ENCODE measurements at places on chromosomes 13 and 19. TPM values are rescaled to one million over a fixed set of nuclear protein-coding genes. Genes with fewer than 3 reads are reported as not detected.

ZNF544 gene
- 49.1 TPM for total RNA-seq

SLC7A10 gene
- not detected for total RNA-seq

ZNF730 gene
- 0.37 TPM for total RNA-seq

ZNF793 gene
- total RNA-seq: 0.66 TPM

CEACAM4 gene
- total RNA-seq: not detected

PLK5 gene
- total RNA-seq: not detected

PABPC3 gene
- 0.39 TPM for total RNA-seq

LGALS7 gene
- not detected for total RNA-seq

GRCh38 chr19:41376241-41376997 is at the start of gene TMEM91:
Gene TMEM91, plus strand, starts transcription at chr19:41376533. Its CDS starts 1,777 bp downstream, at chr19:41378310.
- no peaks in the 10 kb centered on the region for H3K27me3 ChIP-seq
- DNase-seq: no peak
- peaks cover 13% of the 10 kb centered on the region for H3K4me1 ChIP-seq
- H3K36me3 ChIP-seq: peaks cover 5% of the 10 kb centered on the region
- peak within 1 kb of the TSS; percentile 77 for H3K4me3 ChIP-seq

GRCh38 chr13:75217949-75218348 is 264.0 kb downstream of the TBC1D4 start:
- H3K4me3 ChIP-seq: no peak overlapping the region
- peaks cover 6% of the 10 kb centered on the region for H3K4me1 ChIP-seq
- peaks cover 48% of the 10 kb centered on the region for H3K27me3 ChIP-seq
- H3K27ac ChIP-seq: no peak overlapping the region
- H3K36me3 ChIP-seq: no peaks in the 10 kb centered on the region

DNA sequence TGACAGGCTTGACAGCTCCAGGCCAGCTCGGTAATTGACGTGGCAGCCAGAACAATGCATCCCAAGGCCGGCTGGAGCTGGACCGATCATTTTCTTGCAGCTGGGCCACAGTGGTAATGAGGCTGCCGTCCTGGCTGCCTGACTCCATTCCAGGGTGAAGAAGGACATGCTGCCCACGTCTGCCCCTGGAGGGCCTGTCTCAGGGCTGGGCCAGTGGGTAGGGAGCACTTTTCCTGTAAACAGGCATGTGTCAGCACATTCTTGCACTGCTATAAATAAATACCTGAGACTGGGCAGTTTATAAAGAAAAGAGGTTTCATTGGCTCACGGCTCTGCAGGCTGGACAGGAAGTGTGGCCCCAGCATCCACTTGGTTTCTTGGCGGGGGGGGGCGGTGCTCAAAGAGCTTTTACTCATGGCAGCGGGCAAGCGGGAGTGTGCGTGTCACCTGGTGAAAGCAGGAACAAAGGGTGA is 38.1 kb upstream of the KCTD15 start:
- DNase-seq: no peak
- no peaks in the 10 kb centered on the region for H3K27me3 ChIP-seq
- no peak overlapping the region for H3K4me3 ChIP-seq
- no peaks in the 10 kb centered on the region for H3K4me1 ChIP-seq
- no peaks in the 10 kb centered on the region for H3K36me3 ChIP-seq

- no peak overlapping the region for H3K4me3 ChIP-seq
- no peaks in the 10 kb centered on the region for H3K4me1 ChIP-seq
- H3K27ac ChIP-seq: no peak overlapping the region
- DNase-seq: no peak
Observed at GRCh38 chr19:29450306-29450705, 75.5 kb upstream of the VSTM2B start.

DNA sequence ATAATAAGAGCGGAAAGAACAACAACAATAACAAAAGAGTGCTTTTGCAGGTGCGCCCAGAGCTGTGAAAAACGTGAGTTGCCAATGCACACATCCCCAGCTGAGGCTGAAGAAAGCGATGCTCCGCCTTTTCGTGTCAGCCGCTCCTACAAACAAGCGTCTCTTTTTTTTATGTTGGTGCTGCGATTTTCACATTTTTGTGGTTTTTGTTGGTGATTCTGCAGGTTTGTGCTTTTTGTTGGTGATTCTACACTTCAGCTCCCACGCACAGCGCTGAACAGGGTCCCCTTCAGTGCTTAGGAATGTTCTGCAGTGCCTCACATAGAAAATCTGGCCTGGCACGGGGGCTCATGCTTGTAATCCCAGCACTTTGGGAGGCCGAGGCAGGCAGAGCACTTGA is 7.3 kb upstream of the SBK3 start:
- H3K4me1 ChIP-seq: no peaks in the 10 kb centered on the region
- peaks cover 2% of the 10 kb centered on the region for H3K27me3 ChIP-seq
- no peak for DNase-seq
- no peak overlapping the region for H3K4me3 ChIP-seq
- no peaks in the 10 kb centered on the region for H3K36me3 ChIP-seq

DNA sequence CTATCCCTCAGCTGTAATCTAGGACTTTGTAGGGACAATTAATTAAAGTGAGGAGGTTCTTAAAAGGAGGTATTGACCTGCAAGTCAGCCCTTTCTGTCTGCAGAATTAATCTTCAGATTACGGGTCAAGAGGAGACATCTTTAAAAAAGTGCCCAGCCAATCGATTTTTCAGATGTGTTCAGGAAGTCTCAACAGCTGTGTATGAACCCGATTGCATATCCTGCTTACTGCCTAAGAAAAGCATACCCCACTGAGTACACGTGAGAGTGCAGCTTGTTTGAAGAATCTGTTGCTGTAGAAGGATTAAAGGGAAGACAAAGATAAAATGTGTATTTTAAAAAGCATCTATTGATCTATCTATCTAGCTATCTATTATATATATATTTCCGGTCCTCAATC is 1194.5 kb downstream of the UQCRFS1 start:
- DNase-seq: no peak
- H3K4me1 ChIP-seq: no peaks in the 10 kb centered on the region
- H3K27me3 ChIP-seq: no peaks in the 10 kb centered on the region
- H3K4me3 ChIP-seq: no peak overlapping the region
- H3K36me3 ChIP-seq: no peaks in the 10 kb centered on the region

GRCh38 chr19:58450856-58451357 is 515 bp upstream of the ZNF324B start:
- no peak overlapping the region for H3K27ac ChIP-seq
- H3K36me3 ChIP-seq: peaks cover 19% of the 10 kb centered on the region
- H3K27me3 ChIP-seq: peaks cover 3% of the 10 kb centered on the region
- no peak for DNase-seq
- H3K4me3 ChIP-seq: peak overlapping the region; percentile 75

DNA sequence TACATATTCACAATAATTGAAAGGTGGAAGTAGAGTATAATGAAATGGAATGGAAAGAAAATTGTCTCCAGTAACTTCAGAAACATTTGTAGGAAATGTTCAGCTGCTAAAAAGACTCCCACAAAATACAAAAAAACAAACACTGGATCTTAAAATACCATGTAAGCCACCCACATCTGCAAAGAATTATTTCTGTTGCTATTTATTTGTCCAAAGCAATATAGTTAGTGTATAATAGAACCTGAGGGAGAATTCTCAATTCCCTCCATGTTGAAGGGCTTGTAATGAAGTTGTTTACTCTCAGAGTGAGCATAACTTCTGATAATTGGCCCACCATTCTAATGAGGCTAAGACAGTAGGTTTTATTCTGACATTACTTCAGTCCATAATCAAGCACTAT is 37.4 kb upstream of the KLF12 start:
- H3K4me3 ChIP-seq: no peak overlapping the region
- DNase-seq: no peak
- no peaks in the 10 kb centered on the region for H3K36me3 ChIP-seq
- H3K27ac ChIP-seq: no peak overlapping the region

- H3K27me3 ChIP-seq: peaks cover 3% of the 10 kb centered on the region
- peaks cover 12% of the 10 kb centered on the region for H3K36me3 ChIP-seq
- no peak overlapping the region for H3K27ac ChIP-seq
- peaks cover 4% of the 10 kb centered on the region for H3K4me1 ChIP-seq
- no peak overlapping the region for H3K4me3 ChIP-seq
Observed at GRCh38 chr19:50053119-50053518, 27.3 kb downstream of the ZNF473 start.

DNA sequence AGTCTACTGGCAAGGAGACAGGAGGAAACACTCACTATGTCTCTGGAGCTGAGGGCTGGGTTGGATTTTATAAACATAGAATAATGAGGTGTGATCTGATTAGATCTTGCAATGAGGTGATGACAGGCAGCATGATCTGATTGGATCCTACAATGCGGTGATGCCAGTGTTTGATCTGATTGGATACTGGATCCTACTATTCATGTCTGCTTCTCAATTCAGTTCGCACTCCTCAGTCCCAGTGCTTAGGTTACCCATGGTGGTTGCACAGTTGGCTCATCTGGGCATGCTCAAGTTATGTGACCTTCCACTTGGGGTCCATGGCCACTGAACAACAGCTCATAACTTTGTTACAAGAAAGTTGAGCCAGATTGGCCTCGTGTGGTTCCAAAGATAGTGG is 469.5 kb downstream of the TSHZ3 start:
- no peaks in the 10 kb centered on the region for H3K36me3 ChIP-seq
- no peaks in the 10 kb centered on the region for H3K4me1 ChIP-seq
- H3K27ac ChIP-seq: no peak overlapping the region
- no peak for DNase-seq

GRCh38 chr19:801861-802497 is 4.7 kb downstream of the PTBP1 start:
- no peak for DNase-seq
- peaks cover 18% of the 10 kb centered on the region for H3K4me1 ChIP-seq
- H3K27ac ChIP-seq: no peak overlapping the region
- peak overlapping the region; percentile 45 for H3K4me3 ChIP-seq

DNA sequence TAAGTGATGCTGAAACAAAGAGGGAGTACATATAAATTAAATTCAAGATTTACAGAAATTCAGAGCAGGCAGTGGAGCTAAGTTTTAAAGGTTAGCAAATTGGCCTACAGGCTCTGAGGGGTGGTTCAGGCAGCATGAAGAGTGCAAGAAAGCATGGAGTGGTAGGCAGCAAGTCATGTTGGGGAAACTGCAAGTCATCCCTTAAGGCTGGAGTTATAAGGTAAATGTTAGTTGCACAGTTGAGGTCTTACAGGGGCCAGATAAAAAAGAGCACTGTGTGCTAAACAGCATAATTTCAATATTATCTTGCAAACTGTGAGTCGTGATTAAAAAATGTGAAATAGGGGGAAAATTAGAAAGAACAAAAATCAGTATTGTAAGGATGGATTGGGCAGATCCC is 106.2 kb downstream of the VWA8 start:
- H3K36me3 ChIP-seq: peaks cover 24% of the 10 kb centered on the region
- H3K27ac ChIP-seq: no peak overlapping the region
- no peaks in the 10 kb centered on the region for H3K4me1 ChIP-seq
- no peaks in the 10 kb centered on the region for H3K27me3 ChIP-seq
- H3K4me3 ChIP-seq: no peak overlapping the region

DNA sequence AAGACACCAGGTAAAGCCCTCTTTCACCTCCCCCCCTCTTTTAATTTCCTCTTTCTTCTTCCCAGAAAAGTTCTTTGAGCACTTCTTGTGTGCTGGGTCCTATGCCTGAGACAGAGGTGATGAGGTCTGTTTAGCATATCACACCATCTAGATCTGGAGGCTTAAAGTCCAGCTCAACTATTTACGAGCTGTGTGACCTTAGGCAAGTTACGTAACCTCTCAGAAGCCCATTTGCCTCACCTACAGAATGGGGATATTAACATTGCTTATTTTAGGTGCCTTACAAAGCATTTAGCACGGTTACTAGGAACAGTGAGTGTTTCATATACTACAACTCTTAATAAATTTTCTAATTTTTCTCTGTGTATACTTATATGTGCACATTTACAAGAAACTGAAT is 47.7 kb downstream of the ADGRE1 start:
- H3K36me3 ChIP-seq: peaks cover 6% of the 10 kb centered on the region
- no peaks in the 10 kb centered on the region for H3K4me1 ChIP-seq
- no peaks in the 10 kb centered on the region for H3K27me3 ChIP-seq
- H3K4me3 ChIP-seq: no peak overlapping the region
- no peak overlapping the region for H3K27ac ChIP-seq
- DNase-seq: no peak

- no peak for DNase-seq
- H3K4me1 ChIP-seq: peaks cover 22% of the 10 kb centered on the region
- H3K36me3 ChIP-seq: no peaks in the 10 kb centered on the region
- H3K4me3 ChIP-seq: no peak overlapping the region
- no peak overlapping the region for H3K27ac ChIP-seq
- peaks cover 34% of the 10 kb centered on the region for H3K27me3 ChIP-seq
Observed at GRCh38 chr19:48490981-48491792, 20.4 kb downstream of the LMTK3 start.

- H3K27ac ChIP-seq: no peak overlapping the region
- no peak for DNase-seq
- H3K4me1 ChIP-seq: no peaks in the 10 kb centered on the region
- H3K27me3 ChIP-seq: no peaks in the 10 kb centered on the region
Observed at GRCh38 chr13:23007426-23007825, 173.4 kb upstream of the SGCG start.

DNA sequence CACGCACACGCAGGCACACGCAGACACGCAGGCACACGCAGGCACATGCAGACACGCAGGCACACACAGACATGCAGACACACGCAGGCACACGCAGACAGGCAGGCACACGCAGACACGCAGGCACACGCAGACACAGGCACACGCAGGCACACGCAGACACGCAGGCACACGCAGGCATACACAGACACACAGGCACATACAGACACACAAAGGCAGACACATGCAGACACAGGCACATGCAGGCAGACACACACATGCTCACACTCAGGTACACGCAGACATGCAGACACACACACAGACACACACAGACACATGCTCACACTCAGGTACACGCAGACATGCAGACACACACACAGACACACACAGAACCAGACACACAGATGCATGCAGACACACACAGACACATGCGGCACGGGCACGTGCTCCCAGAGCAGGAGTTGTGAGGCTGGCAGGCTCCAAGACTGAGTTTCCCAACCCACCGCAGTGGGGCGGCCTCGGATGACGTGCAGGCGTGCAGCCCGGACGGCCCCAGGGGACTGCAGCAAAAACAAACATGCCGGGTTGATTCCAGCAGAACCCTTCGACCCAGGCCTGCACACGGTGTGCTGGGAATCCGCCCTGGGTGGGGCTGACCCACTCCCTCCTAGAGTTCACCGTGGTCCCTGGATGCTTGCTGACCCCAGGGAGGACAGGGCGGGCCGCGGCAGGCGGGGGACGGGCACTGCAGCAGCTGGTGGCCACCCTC is 100.0 kb downstream of the GADD45B start:
- H3K4me1 ChIP-seq: peaks cover 3% of the 10 kb centered on the region
- H3K36me3 ChIP-seq: no peaks in the 10 kb centered on the region
- no peak overlapping the region for H3K4me3 ChIP-seq
- no peak overlapping the region for H3K27ac ChIP-seq
- H3K27me3 ChIP-seq: peaks cover 6% of the 10 kb centered on the region

DNA sequence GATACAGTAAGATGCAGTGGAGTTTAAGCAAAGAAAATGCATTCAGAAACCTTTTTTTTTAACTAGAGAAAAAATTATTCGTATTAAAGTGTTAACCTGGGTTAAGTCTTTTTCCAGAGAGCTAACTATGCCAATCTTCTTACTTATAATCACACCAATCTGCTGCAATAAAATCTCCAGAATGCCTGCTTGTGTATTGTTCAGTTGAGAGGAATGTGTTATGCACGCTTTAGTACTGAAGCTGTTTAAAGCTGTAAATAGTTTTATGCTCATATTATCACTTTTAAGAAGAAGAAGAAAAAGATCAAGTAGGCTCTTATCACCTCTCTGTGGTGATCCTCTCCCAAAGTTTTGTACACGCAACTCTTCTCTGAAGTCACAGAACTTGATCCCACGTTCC is 528.7 kb downstream of the RFC3 start:
- no peaks in the 10 kb centered on the region for H3K27me3 ChIP-seq
- no peak overlapping the region for H3K4me3 ChIP-seq
- H3K27ac ChIP-seq: no peak overlapping the region
- no peak for DNase-seq
- no peaks in the 10 kb centered on the region for H3K36me3 ChIP-seq
